ENCODE measurements at places on chromosomes 1 and 21. TPM values are rescaled to one million over a fixed set of nuclear protein-coding genes. Genes with fewer than 3 reads are reported as not detected.

PTPN22 gene
- total RNA-seq = 3.1 TPM

RGS13 gene
- not detected for total RNA-seq

GREM2 gene
- total RNA-seq = 1.4 TPM

ASCL5 gene
- under 0.01 TPM for total RNA-seq

FCAMR gene
- not detected for total RNA-seq

SNIP1 gene
- total RNA-seq = 12.7 TPM

PDPN gene
- total RNA-seq = 0.77 TPM

PLA2G2A gene
- not detected for total RNA-seq

ATP6V1G3 gene
- total RNA-seq = not detected

NGF gene
- total RNA-seq = 16.9 TPM

RGS7 gene
- 2.7 TPM for total RNA-seq

CRYZ gene
- 52.9 TPM for total RNA-seq

MAP10 gene
- total RNA-seq = 0.96 TPM

KPRP gene
- total RNA-seq = not detected

TRIM63 gene
- not detected for total RNA-seq

PPM1J gene
- 2.3 TPM for total RNA-seq

LRRC38 gene
- total RNA-seq = 0.28 TPM

KRTAP13-2 gene
- not detected for total RNA-seq

MASP2 gene
- total RNA-seq = 0.19 TPM

SELP gene
- 1.4 TPM for total RNA-seq

NFASC gene
- 13.8 TPM for total RNA-seq

TAS1R1 gene
- not detected for total RNA-seq

XCL2 gene
- not detected for total RNA-seq

ADAM30 gene
- not detected for total RNA-seq

GPR25 gene
- not detected for total RNA-seq

S100A8 gene
- not detected for total RNA-seq

HEATR1 gene
- total RNA-seq = 28.5 TPM

MFSD2A gene
- 5.4 TPM for total RNA-seq

TRIM58 gene
- total RNA-seq = 3.1 TPM

OR2T29 gene
- not detected for total RNA-seq

FTCD gene
- total RNA-seq = 0.28 TPM

PSMG1 gene
- total RNA-seq = 95.3 TPM

TCP10L gene
- total RNA-seq = 0.19 TPM

KRTAP21-2 gene
- total RNA-seq = not detected

RBM34 gene
- total RNA-seq = 65.1 TPM

GBP7 gene
- not detected for total RNA-seq

ASPM gene
- 4.8 TPM for total RNA-seq

INAVA gene
- total RNA-seq = under 0.01 TPM

SH3D21 gene
- total RNA-seq = 8.5 TPM

VAV3 gene
- total RNA-seq = 0.38 TPM

MYOG gene
- not detected for total RNA-seq

HPCAL4 gene
- total RNA-seq = not detected

F5 gene
- total RNA-seq = under 0.01 TPM

CAMK1G gene
- total RNA-seq = 0.77 TPM

NTMT2 gene
- total RNA-seq = not detected

RNF186 gene
- total RNA-seq = not detected

MX2 gene
- total RNA-seq = 4.2 TPM

KRTAP23-1 gene
- total RNA-seq = not detected

Data from regular cardiac myocyte (primary cell).